ENCODE measurements at places on chromosomes 5 and 9.

GRCh38 chr9:91835632-91836031 is 114.4 kb downstream of the ROR2 start:
- no peak for DNase-seq

- no peak for DNase-seq
These were observed 4.2 kb downstream of the SGCD start for GRCh38 chr5:156331181-156331580.

- no peak for DNase-seq
These were observed 8.4 kb downstream of the RACK1 start for GRCh38 chr5:181235323-181235688.

- DNase-seq: no peak
These were observed 121.8 kb upstream of the SLC12A2 start for GRCh38 chr5:127961763-127962145.

DNA sequence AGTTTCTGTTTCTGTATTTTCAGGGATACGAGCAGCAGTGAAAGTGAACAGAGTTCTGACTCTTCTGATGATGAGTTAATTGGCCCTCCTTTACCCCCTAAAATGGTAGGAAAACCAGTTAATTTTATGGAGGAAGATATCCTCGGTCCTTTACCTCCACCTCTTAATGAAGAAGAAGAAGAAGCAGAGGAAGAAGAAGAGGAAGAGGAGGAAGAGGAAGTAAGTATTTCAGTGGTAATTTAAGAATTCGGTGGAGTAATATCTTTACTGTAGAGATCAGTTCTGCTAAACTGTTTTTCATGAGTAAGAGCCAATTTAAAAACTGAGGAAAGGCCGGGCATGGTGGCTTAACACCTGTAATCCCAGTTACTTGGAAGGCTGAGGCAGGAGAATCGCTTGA is 17.2 kb downstream of the WDR70 start:
- DNase-seq: no peak

GRCh38 chr9:4984171-4984620 is 876 bp upstream of the JAK2 start:
- DNase-seq: no peak

- DNase-seq: no peak
These were observed 235.8 kb downstream of the TMEM38B start for GRCh38 chr9:105930011-105930627.

DNA sequence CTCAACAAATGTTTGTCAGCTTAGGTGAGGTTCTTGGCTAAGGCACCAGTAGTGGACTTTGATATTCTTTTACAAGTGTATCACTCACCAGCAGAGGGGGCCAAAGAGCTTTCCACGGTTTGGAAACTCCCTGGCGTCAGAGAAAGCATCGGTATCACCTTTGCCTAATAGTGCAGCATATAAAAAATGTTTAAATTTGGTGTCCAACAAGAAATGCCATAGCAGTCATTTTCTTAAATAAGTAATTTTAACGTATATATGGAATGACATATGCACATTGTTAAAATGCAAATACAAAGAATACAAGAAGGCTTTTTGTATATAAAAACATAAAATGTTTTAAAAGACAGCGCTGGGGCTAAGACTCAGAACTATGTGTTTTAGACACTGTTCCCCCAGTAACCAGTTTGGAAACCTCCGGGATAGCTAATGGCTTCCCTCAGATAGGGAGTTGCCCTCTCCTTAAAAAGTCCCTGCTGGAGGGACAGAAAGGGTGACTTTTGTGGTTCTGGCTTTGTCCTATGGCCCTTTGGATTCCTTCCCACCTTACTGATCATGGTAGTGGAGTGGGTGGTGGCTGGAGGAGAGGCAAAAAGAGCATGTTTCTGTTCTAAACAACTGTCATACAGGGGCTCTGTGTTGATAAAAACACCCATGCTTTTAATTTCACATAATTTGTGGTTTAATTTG is 124.6 kb downstream of the GPBP1 start:
- peak; percentile 86 for DNase-seq

DNA sequence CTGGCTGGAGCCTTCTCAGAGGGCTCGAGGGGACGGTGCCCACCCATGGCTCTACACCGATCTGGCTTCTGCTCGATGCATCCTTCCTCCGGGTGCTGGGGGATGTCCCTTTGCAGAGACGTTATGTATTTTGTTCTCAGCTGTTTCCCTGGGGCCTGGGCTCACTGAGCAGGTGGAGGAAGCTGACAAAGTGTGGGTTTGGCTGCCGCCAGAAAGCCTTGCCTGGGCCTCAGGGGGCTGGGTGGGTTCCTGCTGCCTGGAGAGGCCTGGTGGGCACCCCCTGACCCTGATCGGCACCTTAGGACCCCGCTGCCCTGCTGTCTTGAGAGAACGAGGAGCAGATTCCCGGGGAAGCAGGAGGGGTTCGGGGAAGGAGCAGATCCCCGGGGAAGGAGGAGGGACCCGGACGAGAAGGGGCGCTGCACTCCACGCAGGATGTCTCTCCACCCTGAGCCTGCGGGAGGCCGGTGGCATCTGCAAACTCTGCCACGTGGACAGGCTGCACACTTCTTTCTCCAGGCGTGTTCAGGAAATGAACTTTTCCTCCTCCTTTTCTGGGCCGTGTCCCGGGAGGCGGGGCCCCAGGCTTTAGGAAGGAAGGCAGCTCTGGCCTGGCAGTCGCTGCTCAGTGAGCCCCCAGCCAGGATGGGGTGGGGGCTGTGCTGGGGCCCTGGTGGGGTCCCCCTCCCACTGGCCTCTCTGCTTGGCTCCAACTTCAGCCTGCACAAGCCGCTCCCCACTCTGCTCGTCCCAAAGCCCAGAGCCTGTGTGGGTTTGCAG is 148.9 kb downstream of the RXRA start:
- DNase-seq: no peak

DNA sequence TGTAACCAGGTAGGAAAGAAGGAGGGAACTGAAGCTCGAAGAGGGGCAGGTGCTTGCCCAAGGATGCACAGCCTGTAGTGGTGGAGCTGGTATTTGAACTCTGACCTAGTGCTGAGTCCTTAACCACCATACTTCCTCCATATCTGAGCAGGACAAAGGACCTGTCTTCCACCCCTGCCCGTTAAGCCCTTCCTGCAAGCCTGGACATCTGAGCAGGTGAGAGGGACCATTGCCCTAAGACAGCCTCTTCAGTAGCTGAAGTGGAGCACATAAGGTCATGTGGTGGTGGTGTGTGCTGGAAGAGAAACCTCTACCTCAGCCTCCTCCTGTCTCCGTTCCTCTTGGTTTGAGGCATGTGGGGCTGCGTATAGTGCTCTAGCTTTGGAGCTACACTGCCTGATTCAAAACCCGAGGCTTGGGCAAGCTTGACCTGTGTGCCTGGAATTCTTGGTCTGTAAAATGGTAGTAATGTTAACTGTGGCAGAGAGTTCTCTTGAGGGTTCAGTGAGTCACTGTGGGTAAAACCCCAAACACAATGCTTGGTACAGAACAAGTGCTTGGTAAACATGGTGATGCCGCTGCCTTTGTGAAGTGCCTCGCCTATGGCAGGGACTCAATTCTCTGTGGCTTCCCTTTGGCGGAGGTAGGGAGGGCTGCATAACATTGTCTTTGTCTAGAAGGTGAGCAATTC is 7.4 kb downstream of the GALNT10 start:
- peak; percentile 46 for DNase-seq

GRCh38 chr9:114273461-114273881 is 49.4 kb upstream of the ORM1 start:
- DNase-seq: no peak

DNA sequence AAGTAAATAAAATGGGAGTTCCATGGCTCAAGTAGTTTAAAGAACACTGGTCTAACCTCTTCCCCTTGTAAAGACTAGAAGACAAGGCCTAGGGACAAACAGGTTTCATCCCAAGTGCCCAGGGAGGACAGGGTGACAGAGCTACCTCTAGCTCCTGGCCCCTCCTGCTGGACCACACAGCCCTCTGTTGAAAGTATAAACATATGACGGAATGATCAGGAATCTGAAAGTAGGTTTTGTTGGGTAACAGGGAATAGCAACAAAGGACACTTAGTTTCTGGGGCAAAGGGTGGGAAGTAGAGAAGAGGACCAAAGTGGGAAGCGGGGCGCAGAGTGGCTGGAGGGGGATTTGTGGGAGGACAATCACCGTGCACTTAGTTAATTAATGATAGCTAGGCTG is 67.0 kb upstream of the DAB2IP start:
- no peak for DNase-seq

DNA sequence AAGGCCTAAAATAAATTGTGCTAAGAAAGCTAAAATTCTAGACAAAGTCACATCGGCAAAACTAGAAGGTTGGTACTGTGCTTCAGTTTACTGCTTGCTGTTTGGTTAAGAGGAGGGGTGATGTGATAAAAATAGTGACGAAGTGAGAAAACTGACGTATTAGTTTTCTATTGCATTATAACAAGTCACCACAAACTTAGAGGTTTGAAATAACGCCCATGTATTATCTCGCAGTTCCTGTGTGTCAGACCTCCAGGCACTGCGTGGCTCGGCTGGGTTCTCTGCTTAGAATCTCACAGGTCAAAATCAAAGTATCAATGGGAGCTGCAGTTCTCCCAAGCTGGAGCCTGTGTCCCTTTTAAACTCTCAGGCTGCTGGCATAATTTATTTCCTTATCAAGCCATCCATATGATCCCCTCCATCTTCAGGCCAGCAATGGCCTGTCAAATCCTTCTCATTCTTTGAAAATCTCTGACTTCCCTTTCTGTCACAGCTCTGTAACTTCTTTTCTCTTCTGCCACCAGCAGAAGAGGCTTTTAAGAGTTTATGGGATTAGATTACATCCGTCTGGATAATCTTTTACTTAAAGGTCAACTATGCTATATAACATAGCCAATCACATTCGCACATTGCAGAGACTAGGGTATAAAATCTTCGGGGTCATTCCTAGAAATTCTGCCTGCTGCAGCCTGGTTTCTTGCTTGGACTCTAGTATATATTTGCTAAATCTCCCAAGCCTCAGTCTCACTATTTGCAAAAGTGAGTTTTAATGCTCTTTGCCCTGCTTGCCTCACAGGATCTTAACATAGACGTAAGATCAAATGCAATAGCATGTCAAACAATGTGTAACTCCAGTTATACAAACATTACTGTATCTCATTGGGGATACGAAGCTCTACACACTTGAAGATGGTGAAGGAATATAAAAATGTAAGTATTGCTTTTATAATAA is 104.0 kb upstream of the CDKN2B start:
- no peak for DNase-seq

GRCh38 chr9:127783111-127784008 is 2.5 kb upstream of the CDK9 start:
- DNase-seq: peak; percentile 84
